ENCODE measurements at places on chromosomes 4 and X.

DNA sequence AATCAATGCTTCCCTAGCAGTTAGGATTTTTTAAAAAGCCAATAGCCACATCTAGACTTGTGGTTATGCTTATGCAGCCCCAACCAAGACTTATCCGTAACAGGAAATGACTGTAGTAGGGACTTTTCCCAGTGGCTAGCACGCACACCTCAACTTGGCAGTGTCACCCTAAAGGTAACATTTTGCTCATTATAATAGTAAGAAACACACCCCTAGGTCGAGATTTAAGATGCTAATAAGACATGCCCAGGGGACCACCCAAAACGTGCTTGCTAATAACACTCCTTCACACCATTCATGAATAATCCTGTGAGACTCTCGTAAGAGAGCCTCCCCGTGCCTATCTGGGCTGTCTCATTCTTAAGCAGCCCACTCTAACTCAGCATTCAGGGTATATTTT lies 195.3 kb downstream of the CHIC1 start:
- no peak for DNase-seq

DNA sequence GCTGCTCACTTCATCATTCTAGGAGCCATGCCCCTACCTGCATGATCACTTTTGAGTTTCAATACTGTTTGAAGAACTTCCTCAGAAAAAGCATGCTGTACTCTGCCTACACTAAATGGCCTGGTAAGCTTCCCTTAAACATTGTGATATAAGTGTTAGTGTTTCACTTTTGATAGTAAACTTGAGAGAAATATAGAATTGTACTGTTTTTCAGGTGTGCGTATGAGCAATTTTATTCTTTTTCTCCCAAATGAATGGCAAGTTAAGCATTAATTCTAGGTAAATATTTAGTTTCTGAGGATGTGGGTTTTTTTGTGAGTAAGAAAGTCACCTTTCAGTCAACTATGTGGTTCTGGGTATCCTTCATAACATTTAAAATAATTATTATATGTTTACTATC lies 484.5 kb downstream of the IL15 start:
- no peak for DNase-seq

DNA sequence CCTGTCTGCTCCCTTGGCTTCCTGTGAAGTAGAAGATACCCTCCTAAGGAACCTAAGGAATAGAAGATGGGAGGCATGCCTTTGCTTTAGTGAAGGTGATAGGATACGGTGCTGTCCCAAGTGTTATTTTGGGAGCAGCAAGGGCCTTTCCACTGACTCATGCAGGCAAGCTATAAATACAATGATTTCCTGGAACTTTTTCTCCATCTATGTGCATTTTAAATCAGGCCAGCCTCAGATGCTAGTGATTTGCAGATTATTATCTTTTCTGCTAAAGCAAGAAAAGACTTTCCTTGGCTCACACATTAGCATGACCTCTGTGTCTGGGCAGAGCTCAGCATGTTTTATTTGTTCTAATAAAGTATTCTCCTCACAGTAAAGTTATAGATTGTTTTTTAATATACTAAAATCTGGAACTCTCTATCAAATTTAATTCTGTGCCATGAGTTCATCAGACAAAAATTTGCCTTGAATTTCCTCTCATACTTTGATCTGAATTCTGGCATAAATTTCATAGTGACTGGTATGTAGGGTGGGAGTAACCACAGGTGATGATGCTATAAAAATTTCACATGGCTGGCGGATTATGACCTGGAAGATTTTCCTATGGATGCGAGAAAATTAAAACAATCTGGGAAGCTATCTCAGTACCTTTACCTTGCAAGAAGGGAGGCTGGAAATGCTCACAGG lies 131.7 kb downstream of the REPS2 start:
- no peak for DNase-seq

GRCh38 chrX:20217906-20218305 lies 48.8 kb downstream of the RPS6KA3 start:
- DNase-seq: no peak

DNA sequence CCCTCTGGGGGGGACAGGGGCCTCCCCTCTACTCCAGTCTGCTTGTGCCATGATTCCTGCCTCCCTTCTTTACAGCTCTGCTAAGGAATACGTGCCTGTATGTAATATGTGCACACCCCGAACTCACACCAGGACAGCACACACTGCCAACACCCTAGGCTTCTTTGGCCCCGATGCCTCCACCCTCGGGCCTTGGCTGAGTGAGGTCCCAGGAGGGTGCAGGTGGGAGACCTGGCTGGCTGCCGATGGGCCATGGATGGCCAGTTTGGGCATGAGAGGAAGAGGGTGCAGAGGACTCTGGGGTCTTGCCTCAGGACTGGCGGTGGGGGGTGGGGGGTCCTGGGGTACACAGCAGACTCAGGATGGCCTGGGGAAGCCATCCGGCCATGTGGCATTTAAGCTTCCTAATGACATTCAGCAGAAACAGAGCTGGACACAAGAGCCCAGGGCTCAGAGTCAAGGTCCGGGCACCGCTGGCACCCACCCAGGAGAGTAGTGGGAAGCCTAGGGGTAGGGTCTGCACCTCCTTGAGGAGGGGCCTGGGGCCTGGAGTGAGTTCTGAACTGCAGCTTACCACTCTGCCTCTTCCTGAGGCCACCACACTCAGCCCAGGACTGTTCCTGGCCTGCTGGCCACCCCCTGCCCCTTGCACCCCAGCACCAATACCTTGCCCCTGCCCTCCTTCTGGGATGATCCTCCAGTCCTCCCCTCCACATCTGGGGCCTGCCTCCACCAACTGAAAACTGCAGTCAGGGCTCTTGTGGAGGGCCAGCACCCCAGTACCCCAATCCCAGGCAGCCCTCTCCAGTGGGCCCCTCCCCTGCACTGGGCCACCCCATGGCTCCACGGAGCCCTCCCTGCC lies 2.1 kb upstream of the PCGF3 start:
- DNase-seq: no peak

Data from GOT3 (cell line).